ENCODE measurements at places on chromosomes 6 and 20. TPM values are rescaled to one million over a fixed set of nuclear protein-coding genes. Genes with fewer than 3 reads are reported as not detected.

Gene SCUBE3
- total RNA-seq, result not detected

Gene DEFB132
- total RNA-seq, result not detected

Gene CST4
- not detected for total RNA-seq

Gene PMEPA1
- 1.6 TPM for total RNA-seq

DNA sequence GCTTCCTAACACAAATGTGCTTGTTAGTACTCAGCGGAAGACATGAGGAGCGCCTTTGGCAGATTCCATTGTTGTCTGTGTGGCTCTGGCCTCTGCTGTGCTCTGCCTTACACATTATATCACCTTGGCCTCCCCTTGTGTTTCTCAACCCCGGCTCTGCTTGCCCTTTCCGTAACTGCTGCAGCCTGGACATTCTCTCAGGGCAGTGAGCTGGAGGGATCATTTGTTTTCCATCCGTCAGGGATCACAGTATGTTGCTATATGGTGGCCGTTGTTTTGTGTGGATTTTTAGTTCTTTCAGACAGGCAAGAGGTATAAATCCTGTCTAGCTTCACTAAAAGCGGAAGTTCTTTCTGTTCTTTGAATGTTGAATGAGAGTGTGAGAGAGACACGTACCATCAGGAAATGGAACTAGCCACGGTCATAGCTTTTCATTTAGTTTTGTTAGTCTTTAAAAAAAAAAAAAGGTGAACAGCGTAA, 175.1 kb downstream of the JARID2 start:
- no peak for ATAC-seq

DNA sequence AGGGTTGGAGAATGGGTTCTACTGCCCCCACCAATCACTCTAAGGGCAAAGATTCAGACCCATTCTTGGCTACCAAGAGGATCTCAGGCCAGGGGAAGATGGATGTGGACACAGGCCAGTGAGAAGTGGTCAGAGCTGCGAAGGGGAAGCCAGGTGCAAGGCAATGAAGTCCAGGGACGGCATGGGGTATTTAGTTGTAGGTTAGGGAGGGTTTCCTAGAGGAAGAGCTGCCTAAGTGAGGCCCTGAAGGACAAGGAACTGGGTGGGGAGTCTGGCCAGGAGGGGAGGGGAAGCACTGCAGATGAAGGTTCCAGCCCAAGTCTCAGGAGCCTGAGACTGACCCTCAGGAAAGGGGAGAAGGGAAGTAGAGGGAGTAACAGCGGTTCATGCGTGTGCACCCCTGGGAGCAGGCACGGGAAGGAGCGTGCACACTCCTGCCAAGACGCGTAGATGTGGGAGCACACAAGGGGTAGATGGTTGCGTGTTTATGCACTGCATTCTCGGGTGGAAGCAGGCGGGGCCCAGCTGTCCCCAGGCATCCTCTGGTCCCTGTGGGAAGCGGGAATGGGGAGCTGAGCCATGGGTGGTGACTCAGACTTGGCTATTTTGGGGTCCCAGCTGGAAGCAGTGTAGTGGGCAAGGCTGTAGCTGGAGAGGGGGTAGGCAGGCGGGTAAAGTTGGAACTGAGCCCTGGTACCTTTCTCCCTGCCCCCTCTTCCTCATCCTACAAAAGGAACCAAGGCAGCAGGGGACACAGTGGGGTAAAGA, 3.3 kb downstream of the ACTL10 start:
- no peak for ATAC-seq

- no peak for ATAC-seq
These were observed 448.0 kb downstream of the TENT5A start for GRCh38 chr6:81304466-81304865.

Data from activated T-helper 17 cell treated with anti-CD3 and anti-CD28 coated beads, Interleukin-2, amount 50 U/mL, for 72 hours (primary cell).